AML-193 (cell line): ENCODE measurements at places on chromosomes 3 and 15.

DNA sequence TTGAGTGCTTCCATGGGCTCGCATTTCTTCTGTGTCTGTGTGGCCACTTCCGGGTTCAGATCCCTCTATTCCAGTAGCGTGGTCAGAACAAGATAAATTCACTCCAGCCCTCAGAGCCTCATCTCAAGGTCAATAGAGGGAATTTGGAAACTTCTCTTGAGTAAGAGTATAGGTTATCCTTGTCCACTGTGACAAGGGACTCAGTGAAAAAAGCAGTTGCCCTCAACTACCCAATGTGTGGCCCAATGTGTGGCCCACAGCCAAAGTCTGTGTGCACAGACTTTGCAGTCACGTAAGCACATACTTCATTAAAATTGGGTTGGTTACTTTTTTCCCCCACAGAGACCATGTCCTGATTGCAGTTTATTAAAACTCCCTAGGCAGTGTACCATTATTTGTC lies 305.6 kb upstream of the SEMA6D start:
- no peak for DNase-seq

GRCh38 chr15:51870774-51871173 lies 41.3 kb downstream of the TMOD3 start:
- DNase-seq: no peak

- DNase-seq: no peak
Observed at GRCh38 chr3:16102905-16103364, 71.5 kb upstream of the GALNT15 start.

GRCh38 chr15:50238255-50238654 lies 27.3 kb downstream of the HDC start:
- no peak for DNase-seq

DNA sequence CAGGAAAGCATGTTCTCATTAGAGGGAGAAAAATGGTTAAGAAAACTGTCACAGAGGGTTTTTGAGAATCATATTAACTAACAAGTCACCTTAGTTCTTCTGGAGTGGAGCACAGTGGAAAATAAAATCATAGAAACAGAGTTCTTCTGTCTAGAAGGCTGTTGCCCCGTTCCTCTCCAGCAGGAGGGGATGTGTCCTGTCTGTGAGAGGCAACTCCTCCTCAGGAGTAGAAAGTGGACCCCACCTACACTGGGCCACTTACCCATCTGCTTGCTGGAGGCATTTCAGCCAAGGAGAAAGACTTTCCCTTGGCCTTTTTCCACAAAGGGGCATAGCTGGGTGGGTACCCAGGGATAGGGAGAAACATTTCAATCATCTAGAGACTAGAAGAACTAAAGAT lies 106.6 kb downstream of the SSR3 start:
- peak; percentile 18 for DNase-seq

GRCh38 chr15:91043202-91043874 lies 20.9 kb upstream of the VPS33B start:
- DNase-seq: no peak

DNA sequence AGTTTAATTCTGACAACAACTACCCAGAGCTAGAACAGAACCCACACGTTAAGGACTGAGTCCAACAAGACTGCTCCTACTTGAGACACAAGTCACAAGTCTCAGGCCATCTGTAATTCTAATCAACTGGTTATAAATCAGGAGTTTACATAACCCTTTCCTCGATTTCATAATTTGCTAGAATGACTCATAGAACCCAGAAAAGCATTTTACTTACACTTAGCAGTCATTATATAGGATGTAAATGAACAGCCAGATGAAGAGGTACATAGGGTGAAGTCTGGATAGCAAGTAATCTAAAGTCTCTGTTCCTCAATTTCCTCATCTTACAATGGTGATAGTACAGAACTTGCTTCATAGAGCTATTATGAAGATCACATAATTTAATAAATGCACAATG lies 1018.2 kb downstream of the DIPK2A start:
- DNase-seq: no peak

DNA sequence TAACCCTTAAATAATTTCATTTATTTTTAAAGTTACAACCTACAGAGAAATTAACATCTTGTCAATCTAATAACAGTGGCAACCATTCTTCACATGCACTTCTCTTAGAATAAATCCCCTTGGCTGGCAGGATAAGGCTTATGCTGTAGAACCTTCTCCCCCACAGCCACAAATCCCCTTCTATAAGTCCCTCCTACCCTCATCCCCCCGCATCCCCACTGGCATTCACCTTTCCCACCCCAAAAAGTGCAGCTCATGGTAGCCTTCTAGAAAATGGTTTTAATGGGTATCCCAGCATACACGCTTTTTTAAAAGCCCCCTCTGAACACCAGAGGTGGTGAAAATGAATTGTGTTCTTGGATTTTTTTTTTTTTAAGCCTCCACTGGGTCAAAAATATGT lies 49.2 kb downstream of the CAPN7 start:
- no peak for DNase-seq

DNA sequence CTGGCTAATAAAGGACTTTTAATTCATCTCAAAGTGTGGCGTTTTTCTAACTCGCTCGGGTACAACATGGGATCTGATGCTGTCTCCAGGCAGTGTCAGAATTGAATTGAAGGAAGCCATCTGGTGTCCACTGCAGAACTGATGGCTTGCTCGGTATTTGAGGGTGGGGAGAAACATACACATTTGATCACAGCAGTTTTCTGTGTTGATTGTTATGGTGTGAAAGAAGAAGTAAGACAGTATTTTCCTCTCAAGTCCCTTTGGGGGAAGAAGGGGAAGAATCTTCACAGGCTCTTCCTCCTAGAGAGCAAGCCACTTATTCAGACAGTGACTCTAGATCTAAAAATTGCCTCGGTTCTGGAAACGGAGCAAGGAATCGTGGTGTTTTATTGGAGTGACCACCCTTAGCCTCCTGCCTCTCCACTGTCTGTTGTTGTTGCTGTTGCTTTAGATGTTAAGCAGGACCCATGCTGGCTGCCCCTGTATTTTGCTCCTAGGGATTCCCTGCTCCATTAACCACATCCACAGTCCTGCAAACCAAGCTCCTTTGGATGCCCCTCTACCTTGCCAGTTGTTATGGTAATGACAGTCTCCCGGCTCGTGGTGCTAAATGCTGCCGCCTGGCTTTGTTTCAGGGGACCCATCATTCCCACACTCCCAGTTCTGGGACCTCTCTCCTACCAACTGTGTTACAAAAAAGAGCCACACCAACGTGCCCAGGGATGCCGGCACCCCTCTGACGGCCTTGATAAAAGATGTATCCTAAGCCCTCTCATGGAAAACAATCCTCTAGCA lies 15.3 kb upstream of the MCCC1 start:
- no peak for DNase-seq

DNA sequence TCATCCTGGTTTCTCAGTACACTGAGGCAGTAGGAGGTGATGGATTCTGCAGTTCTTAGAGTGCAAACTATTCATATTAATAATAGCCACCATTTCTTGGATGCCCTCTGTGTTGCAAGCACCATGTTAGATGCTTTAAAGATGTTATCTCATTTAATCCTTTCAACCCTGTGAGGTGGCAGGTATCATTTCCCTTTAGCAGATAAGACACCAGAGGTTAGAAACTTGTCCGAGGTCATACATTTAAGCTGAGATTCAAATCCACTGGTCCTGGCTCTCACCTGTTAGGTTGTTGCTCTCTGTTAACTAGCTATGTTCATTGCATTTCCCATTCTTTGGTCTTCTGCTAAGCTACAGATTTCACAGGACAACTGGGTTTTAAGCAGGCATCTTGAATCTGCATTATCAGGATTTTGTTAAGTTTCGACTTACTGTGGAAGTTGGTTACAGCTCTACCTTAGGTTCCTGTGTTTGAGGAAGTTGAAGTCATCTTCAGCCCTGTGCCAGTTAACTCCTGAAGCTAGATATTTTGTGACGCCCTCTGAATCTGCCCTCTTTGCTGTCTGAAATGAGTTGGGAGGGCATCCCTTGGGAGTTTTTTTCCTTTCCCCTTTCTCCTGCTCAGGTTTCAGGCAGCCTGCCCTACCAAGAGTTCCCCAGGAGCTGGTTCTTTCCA lies 6.4 kb downstream of the PDE8A start:
- DNase-seq: no peak

- peak; percentile 57 for DNase-seq
Observed at GRCh38 chr3:88149101-88149508, 654 bp upstream of the C3orf38 start.

DNA sequence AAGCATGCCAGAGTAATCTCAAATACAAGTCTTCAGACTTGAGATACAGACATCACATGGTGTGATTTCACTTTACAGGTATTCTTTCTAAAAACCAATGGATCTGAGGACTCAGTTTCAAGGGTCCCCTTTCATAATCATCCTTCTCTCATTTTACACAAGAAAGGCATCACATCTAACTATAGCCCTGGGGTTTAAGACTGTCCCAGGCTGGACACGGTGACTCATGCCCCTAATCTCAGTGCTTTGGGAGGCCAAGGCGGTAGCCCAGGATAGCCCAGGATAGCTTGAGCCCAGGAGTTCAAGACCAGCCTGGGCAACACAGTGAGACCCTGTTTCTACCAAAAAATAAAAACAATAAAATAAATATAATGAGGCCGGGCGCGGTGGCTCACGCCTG lies 36.4 kb downstream of the UBP1 start:
- DNase-seq: no peak

DNA sequence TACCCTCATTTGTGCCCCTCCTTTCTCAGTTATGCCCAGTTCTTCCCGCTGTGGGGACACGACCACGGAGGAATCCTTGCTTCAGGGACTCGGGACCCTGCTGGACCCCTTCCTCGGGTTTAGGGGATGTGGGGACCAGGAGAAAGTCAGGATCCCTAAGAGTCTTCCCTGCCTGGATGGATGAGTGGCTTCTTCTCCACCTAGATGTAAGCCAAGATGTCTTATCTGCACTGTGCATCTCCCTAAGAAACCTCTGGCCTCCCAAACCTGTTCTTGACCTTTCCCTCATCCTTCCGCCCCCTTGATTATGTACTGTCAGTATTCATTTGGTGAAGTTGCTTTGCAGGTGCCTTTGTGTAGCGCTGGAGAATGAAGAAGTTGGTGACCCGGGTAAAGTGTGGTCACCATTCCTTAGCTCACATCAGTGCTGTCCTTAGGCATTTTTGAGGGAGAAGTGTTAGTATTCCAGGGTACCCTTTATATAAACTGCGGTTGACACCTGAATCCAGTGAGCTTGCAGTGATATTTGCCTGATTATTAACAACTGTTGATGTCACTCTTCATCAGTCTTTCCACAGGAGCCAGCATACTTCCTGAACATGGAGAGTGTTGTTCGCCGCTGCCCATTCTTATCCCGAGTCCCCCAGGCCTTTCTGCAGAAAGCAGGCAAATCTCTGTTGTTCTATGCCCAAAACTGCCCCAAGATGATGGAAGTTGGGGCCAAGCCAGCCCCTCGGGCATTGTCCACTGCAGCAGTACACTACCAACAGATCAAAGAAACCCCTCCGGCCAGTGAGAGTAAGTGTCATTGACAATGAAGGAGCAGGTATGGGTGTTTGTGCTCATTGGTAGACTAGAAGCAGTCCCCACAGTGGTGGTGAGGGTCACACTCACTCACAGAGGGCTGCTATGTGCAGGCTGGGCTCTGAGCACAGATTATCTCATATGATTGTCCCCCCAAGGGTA lies 966 bp downstream of the ALAS1 start:
- peak; percentile 21 for DNase-seq

- no peak for DNase-seq
Observed at GRCh38 chr3:140911822-140912221, 29.8 kb upstream of the SLC25A36 start.

- no peak for DNase-seq
Observed at GRCh38 chr15:80308002-80308401, 56.0 kb upstream of the CTXND1 start.

DNA sequence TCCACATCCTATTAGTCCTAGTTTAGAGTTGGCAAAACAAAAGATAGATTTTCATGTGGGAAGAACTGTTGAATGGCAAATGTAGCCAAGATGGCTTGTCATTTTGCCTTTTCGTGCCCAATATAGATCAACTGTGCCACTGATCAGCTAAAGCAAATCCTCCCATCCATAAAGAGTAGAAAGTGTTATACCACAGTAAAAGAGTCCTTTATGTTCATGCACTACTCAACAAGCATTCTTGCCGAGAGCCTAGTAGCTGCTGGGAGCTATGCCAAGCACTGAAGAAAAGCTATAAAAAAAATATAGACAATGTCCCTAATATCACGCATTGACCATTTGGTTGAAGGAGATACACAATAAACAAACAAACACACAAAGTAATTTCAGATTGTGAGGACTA lies 225.2 kb downstream of the KCNMB2 start:
- DNase-seq: no peak

- peak; percentile 27 for DNase-seq
Observed at GRCh38 chr3:187746442-187747281, 1.4 kb upstream of the BCL6 start.

DNA sequence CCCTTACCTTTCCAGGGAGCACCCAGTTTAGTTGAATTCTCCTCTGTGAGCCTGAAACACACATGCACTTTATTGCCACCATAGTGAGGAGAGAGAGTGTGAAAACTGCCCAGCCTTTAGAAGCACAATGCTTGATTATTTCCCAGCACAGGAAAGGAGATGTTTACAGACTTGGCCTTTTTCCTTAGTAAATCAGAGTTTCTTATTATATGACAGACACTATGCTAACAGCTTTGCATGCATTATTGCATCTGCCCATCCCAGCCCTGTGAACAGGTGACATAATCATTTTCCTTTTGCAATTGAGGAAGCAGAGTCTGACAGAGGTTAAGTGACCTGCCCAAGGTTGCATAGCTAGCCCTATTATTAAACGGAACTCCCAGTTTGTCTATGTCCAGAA lies 36.5 kb downstream of the CAPN3 start:
- no peak for DNase-seq

GRCh38 chr3:152458376-152459117 lies 189.8 kb downstream of the MBNL1 start:
- no peak for DNase-seq

- peak; percentile 14 for DNase-seq
Observed at GRCh38 chr3:71495708-71496472, 87.6 kb downstream of the FOXP1 start.

DNA sequence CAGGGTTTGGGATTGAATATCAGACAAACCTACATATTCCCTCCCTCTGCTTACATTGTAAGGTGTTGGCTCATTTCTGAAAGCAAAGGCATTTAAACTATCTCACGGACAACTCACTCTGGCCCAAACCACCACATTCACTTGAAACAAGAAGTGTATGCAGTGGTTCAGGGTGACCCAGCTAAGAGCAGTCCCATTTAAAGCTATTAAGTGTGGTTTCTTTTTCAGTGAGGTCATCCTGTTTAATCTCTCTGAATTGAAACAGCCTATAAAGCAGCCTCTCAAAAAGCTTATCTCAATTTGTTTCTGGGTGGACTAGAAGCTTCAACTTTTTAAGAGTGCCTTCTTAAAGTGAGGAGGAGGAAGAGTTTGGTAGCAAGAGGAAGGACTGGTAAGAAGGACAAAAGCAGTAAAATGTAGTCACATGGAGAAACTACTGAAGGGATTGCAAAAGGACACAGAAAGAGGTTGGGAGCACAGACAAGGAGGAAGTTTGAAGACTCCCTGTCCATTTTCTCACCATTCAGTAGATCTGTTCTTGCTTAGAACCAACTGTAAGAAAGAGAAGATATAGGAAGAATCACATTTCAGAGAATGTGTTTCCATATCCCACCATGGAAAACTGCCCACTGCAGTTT lies 151.6 kb downstream of the TMCO5A start:
- DNase-seq: no peak

GRCh38 chr15:34239151-34239808 lies 14.5 kb downstream of the EMC4 start:
- no peak for DNase-seq
